Muscle of leg (tissue), 16 donors: ENCODE measurements at places on chromosomes 13 and 19. TPM values are rescaled to one million over a fixed set of nuclear protein-coding genes. Genes with fewer than 3 reads are reported as not detected.

The EDNRB gene
- polyA plus RNA-seq = 12.0 TPM

The KIR3DL2 gene
- polyA plus RNA-seq = not detected

The EPSTI1 gene
- 2.4 TPM for polyA plus RNA-seq

The FFAR2 gene
- 0.23 TPM for polyA plus RNA-seq

The CRLF1 gene
- polyA plus RNA-seq = 27.5 TPM

The SELENOV gene
- 0.40 TPM for polyA plus RNA-seq

The SRRM5 gene
- polyA plus RNA-seq = 0.40 TPM

The NKPD1 gene
- 0.20 TPM for polyA plus RNA-seq

The CD209 gene
- 2.9 TPM for polyA plus RNA-seq

The VN1R4 gene
- not detected for polyA plus RNA-seq

The SBK3 gene
- not detected for polyA plus RNA-seq

The GPR183 gene
- polyA plus RNA-seq = 1.7 TPM

The OLFM2 gene
- 38.6 TPM for polyA plus RNA-seq

The NOVA2 gene
- polyA plus RNA-seq = 3.9 TPM

The SULT2A1 gene
- not detected for polyA plus RNA-seq

The ZNF534 gene
- 1.1 TPM for polyA plus RNA-seq

The CEACAM20 gene
- not detected for polyA plus RNA-seq

The GZMM gene
- polyA plus RNA-seq = not detected

The CGB1 gene
- not detected for polyA plus RNA-seq

The GARIN5B gene
- not detected for polyA plus RNA-seq
